ENCODE measurements at places on chromosomes 2 and 18.

GRCh38 chr2:70321370-70321769 is 19.5 kb upstream of the FAM136A start:
- no peak for DNase-seq

DNA sequence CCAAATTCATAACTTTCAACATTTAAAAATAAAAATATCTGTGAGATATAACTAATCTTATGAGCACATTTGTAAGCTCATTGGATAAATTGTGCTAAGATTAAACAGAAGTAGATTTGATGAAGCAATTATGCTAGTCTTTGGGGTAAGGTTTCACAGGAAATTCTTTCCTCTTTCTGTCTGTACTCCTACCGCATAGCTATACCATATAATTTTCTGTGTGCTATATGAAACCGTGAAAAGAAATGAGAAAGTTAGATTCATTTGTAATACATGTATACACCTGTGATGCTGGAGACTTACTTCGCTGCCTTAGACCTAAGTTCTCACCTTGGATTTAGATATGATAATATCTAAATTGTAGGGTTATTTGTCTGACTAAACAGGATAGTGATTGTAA is 184.7 kb downstream of the PPP1R1C start:
- DNase-seq: no peak

- no peak for DNase-seq
Observed at GRCh38 chr2:1758171-1758570, 13.9 kb upstream of the PXDN start.

GRCh38 chr2:238689331-238689730 is 158.6 kb upstream of the TWIST2 start:
- no peak for DNase-seq

GRCh38 chr2:28429636-28430376 is 37.1 kb downstream of the FOSL2 start:
- no peak for DNase-seq

- no peak for DNase-seq
Observed at GRCh38 chr2:148653437-148653836, 8.9 kb downstream of the EPC2 start.

- DNase-seq: no peak
Observed at GRCh38 chr2:239762655-239763269, 262.4 kb downstream of the NDUFA10 start.

- DNase-seq: no peak
Observed at GRCh38 chr2:151827564-151828142, 568 bp downstream of the ARL5A start.

- DNase-seq: no peak
Observed at GRCh38 chr2:55839182-55839819, 84.3 kb downstream of the EFEMP1 start.

DNA sequence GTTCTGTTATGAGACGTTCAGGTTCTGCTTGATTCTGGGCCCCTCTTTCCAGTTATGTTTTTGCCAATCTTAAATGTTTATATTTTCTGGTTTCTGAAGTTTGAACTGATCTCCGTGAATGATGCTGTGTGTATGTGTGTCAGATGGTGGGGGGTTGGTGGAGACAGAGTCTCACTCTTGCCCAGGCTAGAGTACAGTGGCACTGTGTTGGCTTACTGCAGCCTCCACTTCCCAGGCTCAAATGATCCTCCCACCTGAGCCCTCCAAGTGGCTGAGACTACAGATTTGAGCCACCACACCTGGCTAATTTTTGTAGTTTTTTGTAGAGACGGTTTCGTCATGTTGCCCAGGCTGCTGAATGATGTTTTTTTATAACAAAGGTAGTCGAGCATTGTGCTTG is 45.9 kb downstream of the PSMD14 start:
- no peak for DNase-seq

DNA sequence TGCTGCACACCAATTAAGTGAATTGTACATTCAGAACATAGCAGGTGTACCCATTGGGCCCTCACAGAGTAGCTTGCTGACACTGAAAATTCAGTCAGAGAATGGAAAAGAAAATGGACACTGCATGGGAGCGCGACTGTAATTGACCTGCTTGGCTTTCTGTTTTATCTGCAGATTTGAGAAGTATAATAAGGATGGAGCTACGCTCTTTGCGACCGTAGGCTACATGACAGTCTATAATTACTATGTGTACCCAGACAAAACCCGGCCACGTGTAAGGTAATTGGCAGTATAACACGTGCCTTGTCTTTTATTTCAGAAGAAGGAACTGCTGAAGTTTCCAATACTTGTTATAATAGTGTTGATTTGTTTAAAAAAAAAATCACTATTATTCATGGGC is 33.5 kb upstream of the METAP1D start:
- no peak for DNase-seq

DNA sequence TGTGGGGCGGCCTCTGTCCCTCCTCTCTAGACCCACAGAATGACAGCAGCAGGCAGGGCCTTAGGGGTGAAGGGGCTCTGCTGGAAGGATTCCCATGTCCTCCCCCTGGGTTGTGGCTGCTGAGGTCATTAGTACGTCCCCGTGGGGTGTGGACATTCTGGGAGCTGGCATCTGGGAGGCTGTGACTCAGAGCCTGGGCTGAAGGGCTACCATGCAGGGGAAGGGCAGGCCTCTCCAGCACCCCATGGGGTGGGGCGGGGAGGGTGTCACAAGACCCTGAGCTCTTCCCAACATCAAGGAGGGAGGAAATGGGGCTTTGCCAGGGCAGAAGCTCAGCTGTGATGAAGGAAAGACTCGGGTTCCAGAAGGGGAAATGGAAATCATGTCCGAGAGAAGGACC is 105.8 kb upstream of the SMAD2 start:
- no peak for DNase-seq

DNA sequence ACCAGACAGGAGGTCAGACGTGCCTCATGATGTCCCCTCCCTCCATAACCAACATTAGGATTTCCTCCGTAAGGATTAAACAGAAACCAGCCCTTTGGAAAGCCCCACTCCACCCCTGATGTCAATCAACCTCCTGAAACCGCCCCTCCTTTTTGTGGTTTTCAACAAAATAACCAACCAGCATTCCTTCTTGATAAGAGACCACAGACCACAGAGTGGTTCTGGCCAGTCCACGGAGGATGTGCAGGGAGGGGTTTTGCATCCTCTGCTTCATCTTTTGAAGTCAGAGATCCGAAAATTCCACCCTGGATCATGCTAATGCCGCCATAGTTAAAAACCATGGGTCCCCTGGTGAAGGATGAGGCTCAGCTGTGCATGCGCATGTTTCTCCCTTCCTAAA is 180.0 kb upstream of the CCDC150 start:
- no peak for DNase-seq

DNA sequence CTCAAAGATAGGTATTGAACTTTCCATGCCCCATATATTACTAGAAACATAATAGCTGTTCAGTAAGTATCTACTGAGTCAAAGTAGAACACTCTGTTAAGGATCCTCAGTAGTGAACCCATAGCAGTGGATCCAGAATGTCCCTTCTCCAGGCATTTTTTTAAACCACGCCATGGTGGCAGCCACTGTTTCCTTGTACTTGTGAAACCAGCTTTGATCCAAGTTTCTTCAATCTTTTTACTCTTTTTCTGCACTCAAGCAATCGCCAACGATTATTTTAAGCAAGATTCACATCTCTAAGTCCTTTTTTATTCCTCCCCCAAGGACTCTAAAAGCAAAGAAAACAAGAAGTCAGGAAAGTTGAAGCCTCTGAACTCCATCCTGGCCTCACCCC is 291.2 kb upstream of the SLC14A2 start:
- DNase-seq: no peak

GRCh38 chr2:1136067-1136466 is 185.4 kb downstream of the SNTG2 start:
- no peak for DNase-seq

GRCh38 chr2:234189230-234189629 is 138.7 kb downstream of the SPP2 start:
- DNase-seq: no peak

- DNase-seq: no peak
Observed at GRCh38 chr2:78977661-78978145, 47.8 kb upstream of the REG3G start.

GRCh38 chr2:100924122-100924519 is 78.0 kb upstream of the RPL31 start:
- DNase-seq: no peak

GRCh38 chr2:211498551-211499205 is 942.3 kb downstream of the CPS1 start:
- DNase-seq: no peak

- DNase-seq: no peak
Observed at GRCh38 chr2:220006152-220006621, 378.8 kb downstream of the SLC4A3 start.

- DNase-seq: no peak
Observed at GRCh38 chr2:163505281-163505680, 230.5 kb downstream of the FIGN start.

- no peak for DNase-seq
Observed at GRCh38 chr2:193695367-193695766, 1500.6 kb upstream of the TMEFF2 start.

DNA sequence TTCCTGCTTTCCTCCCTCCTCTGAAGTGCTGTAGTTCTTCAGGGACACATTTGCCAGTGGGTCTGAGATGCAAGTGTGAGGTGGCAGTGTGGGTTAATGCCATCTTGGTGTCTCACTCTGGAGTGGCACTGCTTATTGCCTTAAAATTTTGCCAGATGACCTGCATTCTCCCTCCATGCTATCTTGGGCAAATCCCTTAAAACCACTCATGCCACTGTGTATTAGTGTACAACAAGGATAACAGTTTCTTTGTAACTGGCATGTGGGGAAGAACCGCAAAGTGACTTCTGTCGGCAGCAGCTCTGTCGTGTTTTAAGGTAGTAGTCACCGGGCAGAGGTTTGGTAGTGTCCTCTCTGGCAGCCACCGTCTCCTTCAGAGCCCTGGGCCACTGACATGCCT is 124.2 kb downstream of the NEDD4L start:
- no peak for DNase-seq

DNA sequence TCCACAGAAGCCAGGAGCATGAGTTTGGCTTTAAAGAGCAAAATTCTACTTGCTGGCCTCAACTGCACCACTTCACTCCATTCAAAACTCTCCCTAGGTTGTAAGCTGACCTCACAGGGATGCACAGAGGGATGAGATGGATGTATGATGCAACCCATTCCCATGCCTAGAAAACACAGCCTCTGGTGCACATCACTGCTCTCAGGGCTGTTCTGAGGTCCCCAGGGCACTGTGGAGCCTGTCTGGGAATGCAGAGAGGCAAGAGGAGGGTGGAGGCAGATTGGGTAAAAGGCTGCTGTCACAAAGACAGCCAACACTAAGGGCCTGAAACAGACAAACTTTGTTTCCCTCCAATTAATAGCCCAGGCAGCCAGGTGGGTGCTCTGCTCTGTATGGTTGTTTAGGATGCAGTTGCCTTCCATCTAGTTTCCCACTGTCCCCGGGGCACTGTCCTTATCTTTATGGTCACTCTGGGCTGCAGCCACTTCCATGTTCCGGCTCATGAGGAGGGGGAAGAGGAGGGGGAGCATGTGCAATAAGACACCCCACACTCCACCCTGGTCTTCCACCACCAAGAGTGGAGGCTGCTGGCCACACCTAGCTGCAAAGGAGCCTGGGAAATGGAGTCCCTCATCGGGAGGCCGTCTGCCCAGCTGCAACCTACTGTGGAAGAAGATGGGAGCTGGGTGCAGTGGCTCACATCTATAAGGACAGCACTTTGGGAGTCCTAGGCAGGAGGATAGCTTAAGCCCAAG is 7.0 kb downstream of the GPR45 start:
- DNase-seq: no peak

- DNase-seq: no peak
Observed at GRCh38 chr2:101578671-101579070, 103.8 kb upstream of the RFX8 start.

DNA sequence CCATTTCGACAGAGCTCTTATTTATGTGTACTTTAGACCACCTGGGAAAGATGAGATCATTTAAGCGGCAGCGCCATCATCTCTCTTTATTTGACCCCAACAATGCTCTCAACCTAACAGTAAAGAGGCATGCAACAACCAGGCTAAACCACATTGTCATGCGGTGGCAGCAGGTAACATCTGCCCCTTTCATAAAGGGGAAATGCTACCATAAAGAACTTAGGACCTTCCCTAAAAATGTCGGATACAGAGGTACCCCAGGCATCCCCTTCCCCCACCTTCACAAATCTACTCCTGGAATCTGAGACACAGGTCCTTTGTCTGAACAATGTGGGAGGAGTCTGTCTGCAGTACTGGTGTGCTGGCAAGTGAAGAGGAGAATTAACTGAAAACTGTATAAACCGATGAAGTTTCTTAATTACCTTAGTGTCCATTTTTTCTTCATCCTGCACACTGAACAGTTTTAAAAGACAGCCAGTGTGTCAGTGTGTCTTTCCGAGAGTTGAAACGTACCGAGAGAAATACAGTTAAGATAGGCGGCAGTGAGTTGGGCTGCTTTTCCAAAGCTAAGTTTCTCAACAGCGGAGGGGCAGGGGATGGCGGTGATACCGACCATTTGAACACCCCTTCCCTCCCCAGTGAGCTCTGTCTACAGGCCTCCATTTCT is 1.9 kb downstream of the MEX3C start:
- peak; percentile 18 for DNase-seq

GRCh38 chr2:119590873-119591272 is 46.6 kb downstream of the CFAP221 start:
- DNase-seq: no peak

- DNase-seq: no peak
Observed at GRCh38 chr2:8004250-8004681, 677.6 kb upstream of the ID2 start.

GRCh38 chr2:20592106-20593071 is 58.5 kb downstream of the HS1BP3 start:
- no peak for DNase-seq

DNA sequence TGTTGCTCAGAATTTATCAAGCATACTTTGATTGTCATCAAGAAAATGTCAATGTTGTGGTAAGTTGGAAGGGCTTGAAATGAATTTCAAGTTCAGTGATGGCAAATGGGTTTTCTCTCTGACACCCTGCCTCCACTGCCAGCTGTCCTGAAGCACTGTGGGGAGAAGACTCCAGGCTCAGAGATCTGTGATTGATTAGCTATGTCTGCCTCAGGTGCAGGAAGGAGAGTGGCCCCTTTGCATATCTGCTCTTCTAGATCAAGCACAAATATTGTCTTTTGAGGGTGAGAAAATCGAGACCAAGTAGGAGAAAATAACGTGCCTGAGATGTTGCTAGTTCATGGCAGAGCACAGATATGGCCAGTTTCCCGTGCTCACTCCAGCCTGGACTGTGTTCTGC is 178.8 kb upstream of the GLI2 start:
- no peak for DNase-seq

- no peak for DNase-seq
Observed at GRCh38 chr2:49858113-49858490, 703.8 kb upstream of the FSHR start.

DNA sequence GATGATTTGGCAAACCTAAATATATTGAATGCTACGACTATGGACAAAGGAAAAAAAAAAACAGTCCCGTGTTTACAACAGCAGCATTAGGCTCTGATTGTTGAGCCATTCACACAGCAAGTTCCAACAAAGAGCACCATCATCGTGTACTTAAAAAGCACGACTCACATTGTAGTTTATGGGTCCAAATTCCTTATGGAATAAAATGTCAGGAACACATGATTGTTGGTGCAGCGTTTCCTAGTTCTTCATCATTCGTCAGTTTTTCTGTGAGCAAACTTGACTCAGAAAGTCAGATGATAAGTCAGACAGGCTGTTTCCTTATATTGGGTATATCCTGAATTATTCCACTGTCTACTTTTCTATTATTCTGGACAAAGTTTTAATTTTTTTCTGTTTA is 10.0 kb upstream of the KIDINS220 start:
- DNase-seq: no peak

All from nucleus accumbens (tissue), 56 donors.